MM.1S (cell line): ENCODE measurements at places on chromosomes 2 and 18.
A peak's percentile ranks its signal among the peaks of the same experiment; 100 is the strongest.

- peak; percentile 28 for DNase-seq
These were observed 680 bp upstream of the FHOD3 start for GRCh38 chr18:36296650-36297416.

GRCh38 chr18:45008694-45009413, 328.2 kb downstream of the SETBP1 start:
- DNase-seq: peak; percentile 21

DNA sequence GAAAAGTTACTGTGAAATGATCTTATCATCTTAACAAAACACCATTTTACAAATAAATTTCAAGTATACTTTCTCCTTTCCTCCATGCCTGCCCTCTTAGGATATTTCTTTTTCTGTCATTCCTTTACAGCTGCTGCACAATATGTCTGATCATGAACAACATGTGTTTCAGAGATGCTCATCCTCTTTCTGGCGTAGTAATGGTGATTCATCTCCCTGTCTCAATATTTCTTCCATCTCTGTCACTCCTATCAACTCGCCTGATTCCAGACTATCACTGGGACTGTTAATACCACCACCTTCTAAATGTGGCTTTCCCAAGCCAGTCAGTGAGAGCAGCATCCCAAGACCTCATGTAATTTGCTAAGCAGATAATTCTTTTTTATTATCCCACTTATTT, 290.5 kb downstream of the GULP1 start:
- DNase-seq: no peak

- no peak for DNase-seq
These were observed 53.4 kb downstream of the STK25 start for GRCh38 chr2:241454837-241455485.

- no peak for DNase-seq
These were observed 38.8 kb upstream of the SP3 start for GRCh38 chr2:174003720-174004695.

GRCh38 chr2:237864444-237864931, 5.1 kb downstream of the RAMP1 start:
- DNase-seq: no peak

DNA sequence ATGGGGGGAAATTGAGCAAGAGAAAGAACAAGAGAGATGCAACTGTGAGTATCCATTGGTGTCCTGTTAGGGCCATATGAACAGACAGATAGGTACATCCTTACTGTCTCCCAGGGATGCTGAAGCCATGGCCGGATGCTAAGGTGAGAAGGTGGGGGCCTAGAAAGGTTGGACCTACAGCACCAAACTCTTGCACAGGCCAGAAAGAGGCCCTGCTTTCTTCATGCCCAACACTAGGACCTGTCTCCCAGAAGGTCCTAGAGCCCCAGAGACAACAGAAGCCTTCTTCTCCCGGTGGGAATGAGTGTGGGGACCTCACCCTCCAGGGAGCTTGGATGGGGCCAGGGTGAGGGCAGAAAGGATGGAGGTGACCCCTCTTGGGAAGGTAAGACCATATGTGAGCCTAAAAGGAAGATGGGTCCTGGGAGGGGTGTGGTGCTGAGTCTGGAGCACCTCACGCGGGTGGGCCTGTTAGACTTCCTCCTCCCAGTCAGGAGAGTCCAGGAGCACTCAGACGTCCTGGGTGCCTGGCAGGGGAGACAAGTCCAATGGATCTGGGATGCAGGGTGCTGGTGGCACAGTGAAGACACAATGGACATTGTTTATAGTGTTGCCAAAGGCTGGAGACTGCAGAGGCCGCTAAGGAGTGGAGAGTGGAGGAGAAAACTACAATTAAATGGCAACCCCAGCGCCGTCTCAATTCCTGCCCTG, 265.3 kb downstream of the CYP26B1 start:
- DNase-seq: no peak

- no peak for DNase-seq
These were observed 66.1 kb downstream of the FASTKD2 start for GRCh38 chr2:206831442-206831995.

GRCh38 chr2:21234001-21234400, 110.2 kb downstream of the TDRD15 start:
- no peak for DNase-seq

DNA sequence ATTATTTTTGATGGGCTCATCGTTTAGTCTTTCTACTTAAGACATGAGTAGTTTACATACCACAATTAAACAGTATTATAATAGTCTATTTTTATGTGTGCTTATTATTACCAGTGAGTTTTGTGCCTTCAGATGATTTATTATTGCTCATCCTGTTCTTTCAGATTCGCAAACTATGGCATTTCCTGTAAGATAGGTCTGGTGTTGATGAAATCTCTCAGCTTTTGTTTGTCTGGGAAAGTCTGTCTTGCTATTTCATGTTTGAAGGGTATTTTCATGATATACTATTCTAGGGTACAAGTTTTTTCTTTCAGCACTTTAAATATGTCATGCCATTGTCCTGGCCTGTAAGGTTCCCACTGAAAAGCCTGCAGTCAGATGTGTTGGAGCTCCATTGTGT, 101.3 kb downstream of the DNAH7 start:
- no peak for DNase-seq

DNA sequence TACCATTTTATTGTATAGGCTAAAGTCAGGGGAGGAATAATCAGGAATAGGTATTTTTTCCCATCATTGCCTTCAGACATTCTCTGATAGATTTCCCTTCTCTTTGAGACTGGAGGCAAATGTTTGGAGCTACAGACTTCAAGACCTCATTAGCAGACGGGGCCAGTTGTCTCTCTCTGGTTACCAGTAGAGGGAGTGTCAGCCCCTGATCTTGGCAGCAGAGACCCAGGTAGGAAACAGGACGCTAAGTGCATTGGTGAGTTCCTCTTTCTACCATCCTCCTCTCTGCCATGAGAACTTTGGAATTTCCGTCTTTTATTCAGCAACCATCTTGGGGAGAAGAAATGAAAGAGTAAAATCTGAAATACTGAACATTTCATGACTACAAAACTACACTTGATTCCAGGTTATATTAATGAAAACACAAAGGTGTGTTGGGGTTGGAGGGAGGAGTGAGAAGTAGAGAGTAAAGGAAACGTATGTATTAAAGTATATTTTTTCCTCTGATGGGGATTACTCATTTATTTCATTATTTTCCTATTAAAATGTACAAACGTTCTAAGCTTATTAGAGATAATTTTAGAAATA, 186.2 kb upstream of the GCFC2 start:
- peak; percentile 52 for DNase-seq

DNA sequence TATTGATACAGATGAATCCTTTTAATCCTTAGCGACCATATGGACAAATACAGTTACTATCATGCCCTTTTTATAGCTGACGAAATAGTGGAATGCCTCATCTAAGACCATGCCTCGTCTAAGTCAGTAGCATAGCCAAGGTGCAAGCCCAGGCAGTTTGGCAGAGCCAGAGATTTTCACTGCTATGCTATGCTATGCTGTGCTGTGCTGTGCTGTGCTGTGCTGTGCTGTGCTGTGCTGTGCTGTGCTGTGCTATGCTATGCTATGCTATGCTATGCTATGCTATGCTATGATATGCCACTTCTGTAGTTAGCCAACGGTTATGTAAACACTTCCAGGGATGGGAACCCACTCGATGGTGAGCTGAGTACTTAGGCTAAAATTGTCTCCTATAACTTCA, 91.6 kb upstream of the MAP4K3 start:
- no peak for DNase-seq

DNA sequence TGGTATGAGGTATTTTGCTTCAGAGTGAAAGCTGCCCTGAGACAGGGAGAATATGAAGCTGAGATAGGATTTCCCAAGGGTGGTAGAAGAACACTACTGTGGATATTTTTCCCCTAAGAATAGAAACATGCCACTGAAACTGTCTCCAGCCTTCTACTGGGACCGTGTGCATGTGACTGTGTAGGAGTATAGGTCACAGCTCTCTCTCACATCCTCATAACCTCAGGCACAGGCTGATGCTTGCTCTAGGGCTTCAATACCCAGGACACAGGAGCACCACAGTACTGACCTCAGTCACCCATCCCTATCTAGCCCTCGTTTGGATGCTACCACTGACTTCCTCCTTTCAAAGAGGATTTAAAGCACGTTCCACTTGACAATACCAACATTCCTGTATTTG, 67.2 kb downstream of the REV1 start:
- DNase-seq: no peak

GRCh38 chr2:18546567-18546966, 13.9 kb downstream of the RDH14 start:
- DNase-seq: peak; percentile 62

DNA sequence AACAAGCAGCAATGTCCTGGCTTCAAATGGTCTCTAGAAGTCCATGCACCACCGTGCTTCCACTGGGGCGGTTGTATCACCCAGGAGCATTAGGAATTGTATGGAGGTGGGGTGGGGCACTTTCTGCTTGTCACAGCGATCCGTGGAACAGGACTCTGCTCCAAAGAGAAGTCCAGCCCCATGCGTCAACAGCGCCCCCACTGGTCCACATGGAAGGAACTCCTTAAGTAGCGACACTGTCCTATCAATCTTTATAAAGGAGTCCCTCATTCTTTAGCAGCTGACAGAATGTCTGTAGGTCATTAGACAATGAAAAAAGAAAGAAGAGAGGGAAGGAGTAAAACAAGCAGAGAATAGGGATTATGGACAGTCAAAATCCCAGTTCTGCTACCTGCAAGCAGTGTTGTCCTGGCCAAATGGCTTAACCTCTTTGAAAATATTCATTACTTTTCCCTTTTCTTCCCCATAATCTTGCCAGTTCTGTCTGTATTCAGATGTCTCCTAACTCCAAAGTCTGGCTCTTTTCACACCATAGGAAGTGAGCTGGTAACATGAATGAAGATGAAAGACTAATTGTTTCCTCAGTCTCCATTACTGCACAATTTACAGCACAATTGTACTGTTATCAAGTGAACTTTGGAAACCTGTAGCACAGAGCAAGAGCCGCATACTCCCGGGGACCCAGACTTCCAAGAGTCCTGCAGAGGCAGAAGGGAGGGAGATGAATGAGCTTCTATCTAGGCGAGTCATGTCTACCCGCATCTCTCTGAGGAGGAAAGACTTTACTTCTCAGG, 9.9 kb downstream of the NFE2L2 start:
- no peak for DNase-seq

DNA sequence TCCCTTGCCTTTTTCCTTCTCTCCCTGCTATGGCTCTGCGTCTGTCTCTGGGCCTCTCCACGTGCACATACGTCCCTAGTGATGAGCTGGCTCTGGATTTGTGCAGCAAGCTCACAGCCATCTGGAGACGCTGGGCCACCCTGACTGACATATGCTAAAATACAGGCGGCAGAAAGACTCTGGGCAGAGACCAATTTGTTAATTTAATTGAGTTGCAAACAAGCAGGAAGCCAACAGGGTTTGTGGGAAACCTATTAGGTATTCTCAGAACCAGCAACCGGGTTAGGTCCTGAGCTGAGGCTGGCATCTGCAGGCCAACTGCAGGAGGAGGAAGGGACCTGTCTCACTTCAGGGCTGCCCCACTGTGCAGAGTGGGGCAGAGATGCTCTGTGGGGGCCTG, 53.5 kb upstream of the SMAD2 start:
- DNase-seq: no peak

DNA sequence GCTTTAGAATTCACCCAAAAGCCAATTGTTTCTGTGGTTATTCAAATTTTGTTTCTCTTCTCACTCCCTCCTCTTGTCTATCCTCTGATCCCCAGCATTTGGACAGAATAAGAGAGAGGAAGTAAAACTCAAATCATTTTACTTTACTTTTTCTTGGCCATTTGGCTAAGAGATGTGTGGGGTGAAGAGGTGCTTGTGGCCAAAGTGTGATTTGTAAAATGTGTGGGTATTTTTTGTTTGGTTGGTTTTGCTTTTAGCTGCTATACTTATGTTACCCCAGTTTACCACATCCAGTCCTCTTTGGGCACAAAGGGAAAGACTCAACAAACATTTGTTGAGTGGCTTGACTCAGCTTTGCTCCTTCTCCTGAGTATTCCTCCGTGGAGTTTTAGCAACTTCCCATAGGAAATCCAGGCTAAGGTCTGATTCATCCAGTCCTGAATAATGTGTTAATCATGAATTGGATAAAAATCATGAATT, 109.1 kb upstream of the CYP1B1 start:
- DNase-seq: peak; percentile 8

DNA sequence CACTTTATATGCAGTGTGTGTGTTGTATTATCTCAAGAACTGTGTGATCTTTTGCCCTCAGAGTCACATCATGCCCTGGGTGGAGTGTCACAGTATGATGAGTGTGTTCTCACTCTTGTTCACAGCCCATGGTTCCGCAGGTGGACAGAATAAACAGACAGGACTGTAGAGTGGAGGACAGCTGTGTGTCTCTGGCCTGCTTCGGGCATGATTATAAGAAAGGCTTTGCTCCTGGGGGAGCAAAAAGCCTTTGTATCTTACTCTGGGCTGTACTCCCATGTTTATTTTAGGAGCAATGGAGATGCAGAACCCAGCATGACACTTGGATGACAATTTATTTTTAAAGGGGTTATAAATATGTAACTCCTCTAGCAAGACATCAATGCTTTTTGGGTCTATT, 371.7 kb upstream of the MEX3C start:
- DNase-seq: no peak

DNA sequence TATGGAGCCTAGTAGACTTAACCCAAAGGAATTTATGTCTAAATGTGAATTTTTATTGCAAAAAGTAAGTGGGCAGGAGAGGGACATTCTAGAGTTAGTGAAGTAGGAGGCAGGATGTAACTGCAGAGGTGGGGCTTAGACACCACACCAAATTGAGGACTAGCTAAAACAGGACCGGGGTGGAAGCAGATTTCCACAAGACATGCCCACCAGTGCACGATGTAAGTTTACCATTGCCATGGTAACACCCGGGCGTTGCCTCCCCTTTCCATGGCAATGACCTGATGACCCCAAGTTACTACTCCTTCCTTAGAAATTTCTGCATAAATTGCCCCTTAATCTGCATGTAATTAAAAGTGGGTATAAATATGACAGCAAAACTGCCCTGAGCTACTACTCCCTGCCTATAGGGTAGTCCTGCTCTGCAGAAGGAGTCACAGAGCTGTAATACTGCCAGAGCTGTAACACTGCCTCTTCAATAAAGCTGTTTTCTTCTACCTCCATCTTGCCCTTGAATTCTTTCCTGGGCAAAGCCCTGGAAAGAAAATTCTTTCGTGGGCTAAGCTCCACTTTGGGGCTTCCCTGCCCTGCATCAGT, 509.7 kb downstream of the ERBB4 start:
- DNase-seq: no peak

DNA sequence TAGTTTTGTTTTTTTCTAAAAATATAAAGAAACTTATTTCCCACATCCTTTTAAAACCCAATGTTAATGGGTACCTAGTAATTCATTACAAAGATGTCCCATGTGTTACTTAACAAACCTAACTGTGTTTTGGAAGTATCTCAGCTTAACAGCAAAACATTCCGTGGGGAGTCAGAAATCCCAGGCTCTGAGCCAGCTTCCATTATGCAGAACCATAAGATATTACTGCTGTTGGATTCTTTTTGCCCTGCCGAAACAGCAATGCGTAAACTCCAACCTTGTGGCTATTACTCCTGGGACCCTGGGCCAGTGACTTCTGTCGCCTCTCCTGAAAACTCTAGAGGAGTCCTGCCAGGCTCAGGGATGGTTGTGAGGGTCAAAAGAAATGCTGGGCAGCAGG, 174.1 kb downstream of the UXS1 start:
- DNase-seq: no peak
